ENCODE measurements at places on chromosomes 6 and 20. TPM values are rescaled to one million over a fixed set of nuclear protein-coding genes. Genes with fewer than 3 reads are reported as not detected.
A peak's percentile ranks its signal among the peaks of the same experiment; 100 is the strongest.

DNA sequence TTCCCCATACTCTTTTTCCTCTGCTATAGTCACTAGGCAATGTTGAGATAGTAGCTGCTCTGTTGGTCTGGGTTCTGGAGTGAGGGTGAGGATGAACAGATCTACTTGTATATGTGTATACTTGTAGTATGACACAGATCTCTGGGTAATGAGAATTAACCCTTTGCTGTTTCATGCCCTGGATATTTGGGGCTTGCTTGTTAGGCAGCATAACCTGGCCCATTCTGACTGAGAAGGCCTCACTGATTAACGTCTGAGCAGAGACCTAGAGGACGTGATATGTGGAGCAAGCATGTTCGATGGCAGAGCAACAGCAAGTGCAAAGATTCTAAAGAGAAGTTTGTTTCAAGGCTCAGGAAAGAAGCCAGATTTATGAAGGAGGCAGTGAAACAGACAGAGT, 94.4 kb downstream of the TRMT6 start:
- H3K4me1 ChIP-seq = peaks cover 5% of the 10 kb centered on the region
- no peaks in the 10 kb centered on the region for H3K27me3 ChIP-seq
- no peak for DNase-seq
- H3K4me3 ChIP-seq = no peak overlapping the region
- H3K27ac ChIP-seq = no peak overlapping the region

DNA sequence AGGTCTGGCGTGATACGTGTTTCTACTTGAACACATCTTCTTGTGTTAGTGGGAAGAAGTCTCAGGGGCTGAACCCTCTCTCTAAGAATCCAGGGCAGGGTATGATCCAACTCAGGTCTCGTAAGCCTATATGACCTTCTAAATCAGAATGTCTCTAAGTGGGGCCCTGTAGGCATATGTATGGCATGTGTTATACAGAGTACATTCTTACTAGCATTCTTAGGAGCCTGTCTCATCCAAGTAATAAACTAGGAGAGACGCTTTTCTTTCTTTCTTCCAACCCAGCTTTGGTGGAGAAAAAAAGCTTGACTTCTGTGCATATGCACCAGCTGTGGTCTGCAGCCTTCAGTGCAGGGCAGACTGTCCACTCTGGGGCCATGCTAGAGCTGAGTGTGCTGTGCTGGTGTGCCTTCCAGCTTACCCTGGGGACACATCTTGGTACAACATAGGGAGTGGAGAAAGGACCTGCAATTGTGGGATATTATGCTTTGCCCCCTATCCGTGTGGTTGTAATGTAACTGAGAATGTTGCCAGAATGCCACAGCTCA, 47.3 kb downstream of the L3MBTL3 start:
- H3K27me3 ChIP-seq = no peaks in the 10 kb centered on the region
- H3K27ac ChIP-seq = no peak overlapping the region
- peaks cover 14% of the 10 kb centered on the region for H3K36me3 ChIP-seq
- no peak overlapping the region for H3K4me3 ChIP-seq
- H3K4me1 ChIP-seq = no peaks in the 10 kb centered on the region
- DNase-seq = no peak

DNA sequence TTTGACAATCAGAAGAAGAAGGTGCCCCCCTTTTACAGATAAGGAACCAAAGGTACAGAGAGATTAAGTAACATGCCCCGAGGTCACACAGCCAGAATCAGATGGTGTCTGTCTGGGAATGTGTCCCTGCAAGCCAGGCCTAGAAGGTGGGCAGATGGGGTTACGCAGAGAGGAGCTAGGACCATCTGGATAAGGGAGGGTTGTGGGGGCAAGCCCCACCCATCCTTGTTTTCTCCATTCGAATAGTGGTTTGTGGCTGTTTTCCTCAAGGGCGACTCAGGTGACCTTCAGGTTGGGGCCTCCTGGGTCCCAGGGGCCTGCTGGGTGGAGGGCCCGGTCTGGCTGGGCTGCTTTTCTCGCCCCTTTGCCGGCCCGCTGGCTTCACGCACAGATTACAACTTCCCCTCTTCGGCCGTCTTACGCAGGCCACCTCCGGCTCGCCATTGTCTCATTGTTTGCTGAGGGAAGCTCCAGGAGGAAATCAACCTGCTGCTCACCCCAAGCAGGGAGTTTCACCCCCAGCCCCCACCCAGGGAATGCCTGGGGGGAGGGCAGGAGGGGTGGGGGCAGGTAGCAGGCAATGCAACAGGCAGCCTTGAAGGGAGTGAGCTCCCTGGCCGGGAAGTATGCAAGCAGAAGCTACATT, 30.8 kb upstream of the CSNK2A1 start:
- H3K4me1 ChIP-seq = no peaks in the 10 kb centered on the region
- H3K27me3 ChIP-seq = peaks cover 27% of the 10 kb centered on the region
- no peak overlapping the region for H3K27ac ChIP-seq
- DNase-seq = no peak
- no peak overlapping the region for H3K4me3 ChIP-seq

DNA sequence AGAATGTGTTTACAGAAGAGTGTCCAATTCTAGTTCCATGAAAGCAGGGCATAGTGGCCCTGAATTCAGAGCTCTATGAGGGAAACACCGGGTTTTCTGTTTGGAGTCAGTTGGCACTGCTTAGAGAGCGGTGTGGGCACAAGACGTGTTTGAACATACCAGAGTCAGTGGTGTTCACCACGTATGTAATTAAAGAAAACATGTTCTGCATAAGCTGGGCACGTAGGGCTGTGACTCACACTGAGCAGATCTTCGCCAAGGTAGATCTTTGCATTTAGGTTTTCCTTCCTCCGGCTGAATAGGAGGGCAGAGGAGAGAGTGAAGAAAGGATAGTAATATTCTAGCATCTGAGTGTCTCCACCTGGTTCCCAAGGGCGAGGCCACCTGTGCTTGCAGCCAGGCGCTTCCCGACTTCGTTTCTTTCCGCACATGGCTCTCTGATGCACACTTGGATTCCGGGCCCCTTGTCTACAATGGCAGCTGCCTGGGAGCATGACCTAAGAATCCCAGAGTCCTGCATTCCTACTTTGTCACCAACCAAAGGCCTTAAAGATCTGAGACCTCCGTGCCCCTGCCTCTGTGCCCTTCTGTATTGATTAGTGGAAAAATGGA, 136.2 kb downstream of the ERMARD start:
- H3K4me3 ChIP-seq = no peak overlapping the region
- no peaks in the 10 kb centered on the region for H3K4me1 ChIP-seq
- no peak for DNase-seq
- H3K27me3 ChIP-seq = peaks cover 20% of the 10 kb centered on the region

- H3K36me3 ChIP-seq = no peaks in the 10 kb centered on the region
- no peak for DNase-seq
- H3K4me1 ChIP-seq = no peaks in the 10 kb centered on the region
- H3K27ac ChIP-seq = no peak overlapping the region
Measured at GRCh38 chr6:91221072-91221720, 634.3 kb upstream of the MAP3K7 start.

DNA sequence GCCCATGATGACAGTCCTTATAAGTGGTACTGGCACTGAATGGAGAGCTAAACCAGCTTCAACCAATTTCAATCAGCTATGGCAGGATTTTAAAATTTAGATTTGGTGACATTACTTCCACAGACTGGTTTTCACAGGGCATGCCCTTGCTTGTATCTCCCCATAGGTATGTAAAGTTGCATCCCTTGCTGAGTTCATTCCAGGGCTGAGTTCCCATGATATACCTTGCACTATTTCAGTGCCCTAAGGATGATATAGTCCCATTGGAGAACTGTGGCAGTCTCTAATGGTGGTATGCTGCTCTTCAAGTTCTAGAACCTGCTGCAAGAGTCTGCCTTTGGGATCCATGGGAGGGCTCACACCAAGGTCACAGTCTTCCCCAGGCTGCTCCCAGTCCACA, 232.7 kb upstream of the MOCS1 start:
- no peak for DNase-seq
- no peak overlapping the region for H3K27ac ChIP-seq
- H3K27me3 ChIP-seq = peaks cover 18% of the 10 kb centered on the region
- no peak overlapping the region for H3K4me3 ChIP-seq
- no peaks in the 10 kb centered on the region for H3K36me3 ChIP-seq

- no peaks in the 10 kb centered on the region for H3K4me1 ChIP-seq
- H3K36me3 ChIP-seq = no peaks in the 10 kb centered on the region
- no peak for DNase-seq
- no peak overlapping the region for H3K4me3 ChIP-seq
- H3K27ac ChIP-seq = no peak overlapping the region
- peaks cover 13% of the 10 kb centered on the region for H3K27me3 ChIP-seq
Measured at GRCh38 chr6:72464246-72464645, 157.6 kb upstream of the KCNQ5 start.

GRCh38 chr20:36493801-36494114, 47.6 kb upstream of the MYL9 start:
- H3K36me3 ChIP-seq = peaks cover 2% of the 10 kb centered on the region
- peaks cover 29% of the 10 kb centered on the region for H3K4me1 ChIP-seq
- no peaks in the 10 kb centered on the region for H3K27me3 ChIP-seq

DNA sequence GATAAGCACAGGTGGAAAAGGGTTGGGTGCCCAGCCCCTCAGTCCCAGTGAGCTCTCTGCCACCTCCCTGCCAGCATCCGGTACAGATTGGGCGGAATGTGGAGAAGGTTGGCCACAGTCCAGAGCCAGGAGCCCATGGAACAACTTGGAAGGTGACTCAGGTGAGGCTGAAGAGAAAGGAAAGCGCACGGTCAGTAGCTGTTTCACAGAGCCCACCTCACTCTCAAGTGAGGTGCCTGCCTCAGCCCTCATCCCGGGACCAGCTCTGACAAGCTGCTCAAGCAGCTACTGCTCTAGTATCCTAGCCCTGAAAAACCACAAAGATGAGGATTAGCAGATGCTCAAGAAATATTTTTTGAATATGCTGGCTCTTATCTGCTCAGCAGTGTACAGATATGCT, 1.1 kb upstream of the MMP24OS start:
- DNase-seq = no peak
- H3K27me3 ChIP-seq = no peaks in the 10 kb centered on the region
- no peak overlapping the region for H3K4me3 ChIP-seq
- peak overlapping the region; percentile 55 for H3K27ac ChIP-seq

The PXDC1 gene
- 1.6 TPM for total RNA-seq

The XKR7 gene
- total RNA-seq = not detected

The DCBLD1 gene
- 1.2 TPM for total RNA-seq

The SLC22A3 gene
- not detected for total RNA-seq

All from activated CD4-positive, alpha-beta T cell treated with anti-CD3 and anti-CD28 coated beads for 36 hours (primary cell).